ENCODE measurements at places on chromosomes 16 and 17.
A peak's percentile ranks its signal among the peaks of the same experiment; 100 is the strongest.

- no peaks in the 10 kb centered on the region for H3K36me3 ChIP-seq
- no peaks in the 10 kb centered on the region for H3K4me1 ChIP-seq
- H3K27me3 ChIP-seq = no peaks in the 10 kb centered on the region
- DNase-seq = no peak
These were observed 86.2 kb downstream of the EFCAB5 start for GRCh38 chr17:30027676-30028075.

GRCh38 chr17:39364236-39365025 lies 37.0 kb downstream of the FBXL20 start:
- H3K27ac ChIP-seq = peak overlapping the region; percentile 39
- no peak overlapping the region for H3K4me3 ChIP-seq
- DNase-seq = no peak

- peaks cover 11% of the 10 kb centered on the region for H3K4me1 ChIP-seq
- H3K27me3 ChIP-seq = no peaks in the 10 kb centered on the region
- no peak for DNase-seq
These were observed 1.4 kb downstream of the VKORC1 start for GRCh38 chr16:31093132-31093703.

DNA sequence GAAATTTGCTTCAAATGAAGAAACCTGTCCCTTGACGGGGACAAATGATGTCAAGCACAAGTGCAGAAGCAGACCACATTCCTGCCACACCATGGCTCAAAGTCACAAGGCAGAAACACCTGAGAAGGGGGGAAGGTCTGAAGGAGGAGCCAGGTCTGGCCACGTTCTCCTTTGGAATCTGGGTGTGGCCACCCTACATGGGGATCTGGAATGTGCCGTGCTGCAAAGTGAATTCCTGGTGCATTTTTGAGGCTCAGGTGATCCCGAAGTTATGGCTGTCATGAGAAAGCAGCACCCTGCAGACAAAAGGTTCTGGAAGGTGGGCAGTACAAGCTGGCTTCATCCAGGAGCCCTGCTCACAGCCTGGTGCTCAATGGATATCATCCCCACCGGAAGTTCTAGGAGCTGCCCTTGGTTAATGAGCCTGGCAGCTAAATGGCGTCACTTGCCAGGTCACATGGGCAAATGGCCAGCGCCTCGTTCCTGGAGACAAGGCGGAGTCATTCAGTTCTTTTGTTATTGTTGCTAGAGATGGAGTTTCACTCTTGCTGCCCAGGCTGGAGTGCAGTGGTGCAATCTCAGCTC lies 20.1 kb upstream of the ADCY9 start:
- H3K27me3 ChIP-seq = no peaks in the 10 kb centered on the region
- peaks cover 8% of the 10 kb centered on the region for H3K4me1 ChIP-seq
- DNase-seq = no peak
- no peak overlapping the region for H3K4me3 ChIP-seq
- no peaks in the 10 kb centered on the region for H3K36me3 ChIP-seq

- no peaks in the 10 kb centered on the region for H3K36me3 ChIP-seq
- H3K4me3 ChIP-seq = no peak overlapping the region
- H3K27me3 ChIP-seq = no peaks in the 10 kb centered on the region
- H3K27ac ChIP-seq = no peak overlapping the region
- peaks cover 6% of the 10 kb centered on the region for H3K4me1 ChIP-seq
These were observed 107.9 kb downstream of the RAP1GAP2 start for GRCh38 chr17:2904135-2904534.

DNA sequence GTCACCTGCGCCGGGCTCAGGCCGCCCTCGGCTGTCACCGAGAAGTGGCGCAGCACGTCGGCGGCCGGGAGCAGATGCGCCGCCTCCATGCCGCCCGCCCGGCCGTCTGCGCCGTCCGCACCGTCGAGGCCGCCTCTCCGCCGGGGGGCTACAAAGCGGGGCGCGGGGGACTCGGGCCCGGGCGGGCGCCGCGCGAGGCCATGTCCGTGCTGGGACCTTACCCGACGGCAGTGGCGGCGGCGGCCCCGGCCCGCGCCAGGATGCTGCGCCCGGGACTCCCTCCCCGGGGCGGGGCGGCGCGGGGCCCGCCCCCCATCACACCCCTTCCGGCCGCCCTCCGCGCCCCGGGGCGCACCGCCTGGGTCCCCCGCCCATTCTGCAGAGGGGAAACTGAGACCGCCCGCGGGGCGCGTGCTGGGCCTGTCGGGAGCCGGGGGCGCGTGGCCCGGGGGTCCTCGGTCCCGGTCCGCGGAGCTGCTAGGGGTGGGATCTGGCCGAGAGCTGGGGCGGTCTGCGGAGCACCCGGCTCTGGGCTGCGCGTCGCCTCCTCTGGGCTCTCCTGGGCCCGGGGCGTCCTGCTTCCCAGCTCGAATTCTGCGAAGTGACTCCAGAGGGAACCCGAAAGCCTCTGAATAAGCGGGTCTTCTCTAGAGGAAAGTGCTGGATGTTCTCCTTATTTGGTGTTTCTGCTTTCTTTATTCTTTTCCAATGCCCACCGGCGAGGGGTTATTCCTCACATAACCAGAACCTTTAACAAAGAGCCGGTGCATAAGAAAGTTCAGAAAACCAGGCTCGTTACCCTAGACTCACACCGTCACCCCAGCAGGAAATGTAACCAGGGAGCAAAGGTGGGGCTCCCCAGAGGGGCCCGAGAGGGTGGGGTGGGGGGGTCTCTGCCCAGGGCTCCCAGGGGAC lies at the start of gene ATP2A3:
ATP2A3 (minus strand) TSS at position 235 of the 915 bp plus-strand sequence; CDS start at position 89, 146 bp downstream.
- peaks cover 6% of the 10 kb centered on the region for H3K27me3 ChIP-seq
- H3K36me3 ChIP-seq = no peaks in the 10 kb centered on the region
- peak within 1 kb of the TSS; percentile 86 for H3K27ac ChIP-seq
- peak within 1 kb of the TSS; percentile 43 for H3K4me3 ChIP-seq
- no peak for DNase-seq
- peaks cover 64% of the 10 kb centered on the region for H3K4me1 ChIP-seq

- H3K4me3 ChIP-seq = no peak overlapping the region
- peaks cover 62% of the 10 kb centered on the region for H3K36me3 ChIP-seq
- peaks cover 65% of the 10 kb centered on the region for H3K4me1 ChIP-seq
- H3K27me3 ChIP-seq = no peaks in the 10 kb centered on the region
- no peak for DNase-seq
These were observed 35.8 kb downstream of the LITAF start for GRCh38 chr16:11550791-11551498.

DNA sequence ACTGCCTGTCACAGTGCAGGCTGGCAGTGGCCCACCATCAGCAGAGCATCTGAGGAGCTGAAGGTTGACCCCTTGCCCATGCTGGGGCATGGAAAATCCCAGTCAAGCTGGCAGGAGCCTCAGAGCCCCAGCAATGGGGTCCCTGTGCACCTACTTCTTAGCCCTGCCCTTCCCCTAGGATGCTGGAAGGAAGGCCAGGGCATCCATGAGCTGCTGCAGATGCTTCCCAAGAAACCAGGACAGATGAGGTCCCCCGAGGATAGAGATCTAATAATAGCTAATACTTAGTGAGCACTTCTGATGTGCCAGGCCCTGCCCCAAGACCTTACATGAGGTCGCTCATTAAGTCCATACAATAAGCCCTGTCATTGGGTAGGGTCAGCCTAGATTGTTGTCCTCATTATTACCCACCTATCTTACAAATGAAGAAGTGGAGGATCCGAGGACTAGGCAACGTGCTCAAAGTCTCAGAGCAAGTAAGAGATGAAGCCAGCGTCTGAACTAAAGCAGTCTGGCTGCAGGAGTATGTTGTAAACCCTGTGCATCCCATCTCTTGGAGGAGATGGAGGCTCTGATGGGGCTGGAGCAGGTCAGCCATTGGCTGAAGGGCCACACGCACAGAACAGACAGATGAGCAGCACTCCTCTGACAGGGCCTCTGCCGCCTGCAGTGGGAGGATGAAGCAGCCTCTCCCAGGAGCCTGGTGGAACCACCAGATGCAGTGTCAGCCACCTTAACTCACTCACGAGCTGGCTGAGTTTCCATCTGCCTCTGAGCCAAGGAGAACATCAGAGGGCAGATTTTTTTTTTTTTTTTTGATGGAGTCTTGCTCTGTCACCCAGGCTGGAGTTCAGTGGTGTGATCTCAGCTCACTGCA lies 175.4 kb downstream of the WSCD1 start:
- no peaks in the 10 kb centered on the region for H3K36me3 ChIP-seq
- no peak for DNase-seq
- no peak overlapping the region for H3K27ac ChIP-seq
- H3K4me3 ChIP-seq = no peak overlapping the region
- no peaks in the 10 kb centered on the region for H3K27me3 ChIP-seq
- H3K4me1 ChIP-seq = no peaks in the 10 kb centered on the region

- H3K4me3 ChIP-seq = no peak overlapping the region
- no peak for DNase-seq
- H3K36me3 ChIP-seq = no peaks in the 10 kb centered on the region
These were observed 23.9 kb downstream of the HSD11B2 start for GRCh38 chr16:67454852-67455251.

GRCh38 chr16:73949574-73950320 lies 346.9 kb upstream of the PSMD7 start:
- H3K4me1 ChIP-seq = peaks cover 14% of the 10 kb centered on the region
- DNase-seq = no peak
- H3K27me3 ChIP-seq = peaks cover 4% of the 10 kb centered on the region
- peak overlapping the region; percentile 58 for H3K27ac ChIP-seq
- no peaks in the 10 kb centered on the region for H3K36me3 ChIP-seq

- H3K36me3 ChIP-seq = peaks cover 94% of the 10 kb centered on the region
- H3K27me3 ChIP-seq = no peaks in the 10 kb centered on the region
- H3K27ac ChIP-seq = no peak overlapping the region
- no peak for DNase-seq
- no peak overlapping the region for H3K4me3 ChIP-seq
These were observed 8.3 kb downstream of the LIG3 start for GRCh38 chr17:34988644-34989043.

DNA sequence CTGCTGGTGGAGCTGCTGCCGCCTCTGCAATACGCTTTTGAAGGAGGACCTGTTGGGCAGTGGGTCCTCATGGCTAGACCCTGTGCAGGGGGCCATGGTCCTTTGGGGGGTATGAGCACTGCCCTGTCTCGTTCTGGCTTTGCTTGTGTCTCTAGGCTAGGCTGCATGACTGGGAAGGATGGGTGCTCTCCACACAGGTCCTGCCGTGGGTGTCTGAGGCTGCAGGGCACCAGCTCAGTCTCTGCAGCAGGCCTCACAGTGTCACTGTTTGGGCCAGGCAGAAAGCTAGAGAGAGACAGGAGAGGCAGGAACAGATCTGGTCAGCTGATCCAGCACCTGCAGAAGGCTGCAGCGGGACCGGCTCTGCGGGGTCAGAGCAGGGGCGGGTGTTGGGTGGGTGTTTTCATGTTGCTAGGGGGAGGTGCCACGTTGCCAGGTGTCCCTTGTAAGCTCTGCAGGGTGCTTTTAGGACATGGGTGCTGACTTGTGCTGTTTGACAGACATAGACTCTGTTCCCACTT lies 111.4 kb downstream of the SNX29 start:
- H3K4me1 ChIP-seq = peaks cover 35% of the 10 kb centered on the region
- peak overlapping the region; percentile 28 for H3K27ac ChIP-seq
- H3K4me3 ChIP-seq = no peak overlapping the region
- no peaks in the 10 kb centered on the region for H3K36me3 ChIP-seq

DNA sequence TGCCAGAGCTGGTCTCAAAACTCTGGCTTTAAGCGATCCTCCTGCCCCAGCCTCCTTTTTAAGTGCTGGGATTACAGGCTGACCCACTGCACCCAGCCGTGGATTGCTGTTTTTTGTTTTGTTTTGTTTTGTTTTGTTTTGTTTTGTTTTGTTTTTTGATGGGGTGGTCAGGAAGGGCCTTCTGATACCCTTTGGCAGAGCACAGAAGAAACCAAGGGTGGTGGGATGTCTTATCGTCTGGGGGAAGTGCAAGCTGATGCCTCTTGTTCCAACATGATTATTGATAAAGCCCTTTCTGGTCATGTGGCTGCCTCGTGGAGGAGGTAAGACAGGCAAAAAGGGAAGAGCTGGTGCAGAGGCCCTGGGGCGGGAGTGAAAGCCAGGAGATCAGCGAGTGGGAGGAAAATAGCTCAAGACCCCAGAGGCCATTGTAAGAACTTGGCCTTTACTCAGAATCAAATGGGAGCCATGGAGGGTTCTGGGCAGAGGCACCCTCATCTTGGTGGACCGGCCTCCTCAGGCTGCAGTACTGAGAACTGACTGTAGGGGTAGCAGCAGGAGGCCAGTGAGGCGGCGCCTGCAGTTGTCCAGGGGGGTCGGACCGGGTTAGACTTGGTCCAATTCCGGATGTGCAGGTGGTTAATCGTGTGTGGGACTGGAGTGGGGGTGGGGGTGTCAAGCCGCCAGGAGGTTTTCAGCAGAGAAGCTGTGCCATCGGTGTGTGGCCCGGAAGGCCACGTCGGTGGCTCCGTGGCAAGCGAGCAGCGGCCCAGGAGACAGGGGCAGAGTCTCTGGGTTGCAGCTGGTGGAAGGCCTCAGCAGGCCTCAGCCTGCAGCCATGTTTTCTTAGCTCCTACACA lies 84.4 kb upstream of the GSE1 start:
- DNase-seq = no peak
- no peaks in the 10 kb centered on the region for H3K36me3 ChIP-seq
- no peak overlapping the region for H3K27ac ChIP-seq
- H3K4me3 ChIP-seq = no peak overlapping the region
- no peaks in the 10 kb centered on the region for H3K27me3 ChIP-seq

- peaks cover 55% of the 10 kb centered on the region for H3K27me3 ChIP-seq
- DNase-seq = peak; percentile 39
- H3K27ac ChIP-seq = peak overlapping the region; percentile 14
- H3K4me1 ChIP-seq = peaks cover 56% of the 10 kb centered on the region
- H3K36me3 ChIP-seq = no peaks in the 10 kb centered on the region
These were observed 45.8 kb upstream of the PVALEF start for GRCh38 chr17:81119223-81120148.

GRCh38 chr17:4444782-4445473 lies 11.2 kb downstream of the SPNS3 start:
- no peaks in the 10 kb centered on the region for H3K27me3 ChIP-seq
- no peaks in the 10 kb centered on the region for H3K4me1 ChIP-seq
- no peak for DNase-seq
- H3K4me3 ChIP-seq = no peak overlapping the region
- no peak overlapping the region for H3K27ac ChIP-seq
